Aortic smooth muscle cell (primary cell): ENCODE measurements at places on chromosomes 13 and 19. TPM values are rescaled to one million over a fixed set of nuclear protein-coding genes. Genes with fewer than 3 reads are reported as not detected.

SMIM17 gene
- 0.12 and 0.13 TPM in 2 replicates for total RNA-seq

GNG8 gene
- not detected in 2 replicates for total RNA-seq

ANGPTL8 gene
- not detected in 2 replicates for total RNA-seq

ZNF480 gene
- total RNA-seq: 6.2 and 7.8 TPM in 2 replicates

KIR3DL2 gene
- not detected in 2 replicates for total RNA-seq

FAM83E gene
- 0.25 and 1.3 TPM in 2 replicates for total RNA-seq

RFPL4AL1 gene
- not detected in 2 replicates for total RNA-seq

THSD8 gene
- total RNA-seq: not detected in 2 replicates

COMMD6 gene
- 39.8 and 58.1 TPM in 2 replicates for total RNA-seq

CTXN1 gene
- total RNA-seq: 2.0 and 2.1 TPM in 2 replicates

PGLYRP1 gene
- not detected in 2 replicates for total RNA-seq

TEKTIP1 gene
- total RNA-seq: not detected in 2 replicates

FEM1A gene
- total RNA-seq: 7.1 and 10.4 TPM in 2 replicates

ZNF534 gene
- total RNA-seq: 0.25 TPM in 1 of 2 replicates, not detected in the other

CALR3 gene
- 0.06 TPM in 1 of 2 replicates, not detected in the other for total RNA-seq

ZNF667 gene
- total RNA-seq: 3.2 and 4.0 TPM in 2 replicates

SIX5 gene
- total RNA-seq: 5.5 and 6.0 TPM in 2 replicates

EPSTI1 gene
- total RNA-seq: 0.79 and 1.9 TPM in 2 replicates

SERPINE3 gene
- under 0.01 TPM in 1 of 2 replicates, not detected in the other for total RNA-seq
